ENCODE measurements at places on chromosomes 12 and 14. TPM values are rescaled to one million over a fixed set of nuclear protein-coding genes. Genes with fewer than 3 reads are reported as not detected.

DDX47 gene
- 99.2 TPM for total RNA-seq

TTC6 gene
- not detected for total RNA-seq

KCNH5 gene
- total RNA-seq = under 0.01 TPM

CPNE6 gene
- total RNA-seq = not detected

ACOT6 gene
- total RNA-seq = not detected

NPFF gene
- not detected for total RNA-seq

SPATA7 gene
- total RNA-seq = 6.1 TPM

HOXC12 gene
- total RNA-seq = not detected

AQP6 gene
- total RNA-seq = under 0.01 TPM

SERPINA12 gene
- not detected for total RNA-seq

SERPINA1 gene
- total RNA-seq = under 0.01 TPM

FAM186B gene
- 0.28 TPM for total RNA-seq

PCED1B gene
- total RNA-seq = 1.2 TPM

NR1H4 gene
- not detected for total RNA-seq

GMFB gene
- total RNA-seq = 144 TPM

FOXN4 gene
- total RNA-seq = not detected

NANOG gene
- not detected for total RNA-seq

PRB2 gene
- total RNA-seq = not detected

KRT71 gene
- not detected for total RNA-seq

TTLL5 gene
- total RNA-seq = 14.8 TPM

CCDC92 gene
- 9.3 TPM for total RNA-seq

SCNN1A gene
- total RNA-seq = 1.4 TPM

SLC39A5 gene
- total RNA-seq = 0.85 TPM

KRT85 gene
- total RNA-seq = not detected

MAPKAPK5 gene
- total RNA-seq = 31.4 TPM

NCKAP5L gene
- 11.5 TPM for total RNA-seq

AGAP2 gene
- 0.28 TPM for total RNA-seq

ACVRL1 gene
- total RNA-seq = 35.1 TPM

All from regular cardiac myocyte (primary cell).